NCI-H446 (cell line): ENCODE measurements at places on chromosomes 7 and 10.

GRCh38 chr7:5672468-5672867, 109.0 kb downstream of the RNF216 start:
- DNase-seq: no peak

DNA sequence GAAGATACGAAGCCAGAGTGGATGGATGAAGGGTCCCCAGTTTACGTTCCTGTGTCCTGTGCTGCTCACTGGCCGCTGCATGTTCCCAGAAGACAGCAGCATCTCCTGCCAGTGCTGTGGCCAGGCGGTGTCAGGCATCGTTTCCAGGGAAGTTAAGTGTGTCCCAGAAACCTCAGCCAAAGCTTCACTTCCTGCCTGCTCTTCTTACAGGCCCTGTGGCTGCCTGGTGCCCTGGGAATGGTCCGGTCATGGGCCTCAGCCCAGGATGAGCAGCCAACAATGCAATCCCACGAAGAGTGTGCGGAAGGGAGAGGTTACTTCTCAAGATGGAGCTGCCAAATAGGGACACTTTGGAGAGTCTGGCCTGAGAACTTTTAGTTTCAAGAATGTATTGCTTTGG, 99.7 kb upstream of the TARP start:
- DNase-seq: no peak

- DNase-seq: no peak
These were observed 84.3 kb upstream of the SKAP2 start for GRCh38 chr7:26948617-26949118.

GRCh38 chr7:37741776-37742175, 58.2 kb downstream of the GPR141 start:
- no peak for DNase-seq

- DNase-seq: no peak
These were observed 51.8 kb downstream of the TACC2 start for GRCh38 chr10:122040786-122041185.

DNA sequence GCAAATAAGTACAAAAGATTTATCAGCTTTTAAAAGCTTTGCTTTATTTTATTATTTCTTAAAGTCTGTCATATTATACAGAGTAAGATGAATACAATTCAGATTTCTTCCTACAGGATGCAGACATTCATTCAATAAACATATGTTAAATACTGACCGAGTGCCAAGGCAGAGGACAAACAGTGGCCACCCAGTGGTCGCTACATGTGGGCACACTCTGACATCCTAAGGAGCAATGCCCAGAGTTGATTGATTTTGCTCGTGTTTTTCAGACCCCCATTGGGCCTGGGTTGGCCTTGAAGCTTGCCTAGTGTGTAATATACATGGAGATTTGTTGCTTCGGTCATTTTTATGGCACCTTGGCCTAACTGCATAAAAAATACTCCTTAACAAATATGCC, 201.2 kb downstream of the CCDC3 start:
- no peak for DNase-seq

GRCh38 chr7:112622159-112622715, 141.4 kb downstream of the LSMEM1 start:
- no peak for DNase-seq

GRCh38 chr10:13731799-13732198, 145.0 kb downstream of the PRPF18 start:
- no peak for DNase-seq

- DNase-seq: no peak
These were observed 26.4 kb upstream of the GSDME start for GRCh38 chr7:24783698-24784097.

DNA sequence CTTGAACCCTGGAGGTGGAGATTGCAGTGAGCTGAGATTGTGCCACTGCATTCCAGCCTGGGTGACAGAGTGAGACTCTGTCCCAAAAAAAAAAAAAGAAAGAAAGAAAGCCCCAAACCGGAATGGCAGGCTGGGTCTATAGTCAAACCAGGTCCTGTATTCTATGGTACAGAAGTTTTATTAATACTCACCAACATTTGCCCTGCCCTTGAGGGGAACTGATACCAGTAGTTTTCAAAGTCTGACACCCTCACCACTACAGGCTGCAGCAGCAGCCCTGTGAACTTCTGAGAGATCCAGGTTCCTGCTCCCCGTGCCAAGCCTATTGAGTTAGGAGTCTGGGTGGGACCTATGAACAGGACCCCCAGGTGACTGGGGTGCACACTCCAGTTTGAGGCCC, 80.6 kb downstream of the RGS10 start:
- no peak for DNase-seq

DNA sequence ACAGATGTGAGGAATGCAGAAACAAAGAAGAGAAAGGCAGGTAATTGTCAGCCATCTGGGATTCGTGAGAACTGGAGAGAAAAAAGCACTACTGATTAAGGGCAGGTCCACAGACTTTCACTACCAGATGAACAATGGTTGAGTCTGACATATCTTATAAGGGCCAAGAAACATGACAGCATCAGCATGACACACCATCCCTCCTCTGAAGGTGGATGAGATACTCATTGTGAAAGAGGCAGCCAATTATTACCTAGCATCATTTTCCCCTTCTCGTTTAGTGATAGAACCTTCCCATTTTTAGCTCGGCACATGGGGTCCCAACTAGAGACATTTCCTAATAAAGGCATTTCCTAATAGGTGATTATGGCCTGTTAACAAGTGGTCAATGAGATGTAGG, 19.2 kb upstream of the MET start:
- DNase-seq: no peak

- DNase-seq: no peak
These were observed 262.9 kb downstream of the SNX13 start for GRCh38 chr7:17677408-17677807.

- DNase-seq: no peak
These were observed 104.0 kb downstream of the JAZF1 start for GRCh38 chr7:28076423-28077200.

DNA sequence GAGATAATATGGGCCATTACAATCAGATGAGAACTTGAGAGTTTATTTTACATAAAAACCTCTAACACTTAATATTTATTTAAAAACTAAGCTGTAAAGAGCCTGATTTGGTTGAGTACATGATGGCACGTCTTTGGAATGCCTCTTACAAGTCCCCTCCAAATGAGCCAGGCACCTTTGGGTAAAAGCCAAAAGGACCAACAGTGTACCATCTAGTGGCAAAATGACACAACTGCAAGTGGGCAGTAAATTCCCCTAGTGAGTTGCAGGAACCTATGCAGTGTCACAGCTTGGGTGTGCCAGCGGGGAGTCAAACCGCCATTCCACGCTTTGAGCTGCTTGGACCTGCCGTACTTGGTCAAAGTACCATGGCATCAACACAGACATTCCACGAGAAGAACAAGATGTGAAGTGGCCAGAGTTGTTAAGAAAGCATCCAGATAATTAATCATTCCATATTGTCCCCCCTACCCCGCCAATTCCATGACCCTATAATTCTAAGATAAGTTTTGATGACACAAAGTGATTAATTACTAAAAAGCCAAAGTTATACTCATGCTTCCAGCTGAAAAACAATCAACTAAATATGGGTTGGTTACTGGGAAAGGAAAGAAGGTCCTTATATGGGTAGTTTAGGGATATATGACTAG, 115.2 kb downstream of the SORBS1 start:
- peak; percentile 63 for DNase-seq

GRCh38 chr10:14775656-14776055, 959 bp upstream of the FAM107B start:
- DNase-seq: no peak
